ENCODE measurements at places on chromosomes 11 and 22.

DNA sequence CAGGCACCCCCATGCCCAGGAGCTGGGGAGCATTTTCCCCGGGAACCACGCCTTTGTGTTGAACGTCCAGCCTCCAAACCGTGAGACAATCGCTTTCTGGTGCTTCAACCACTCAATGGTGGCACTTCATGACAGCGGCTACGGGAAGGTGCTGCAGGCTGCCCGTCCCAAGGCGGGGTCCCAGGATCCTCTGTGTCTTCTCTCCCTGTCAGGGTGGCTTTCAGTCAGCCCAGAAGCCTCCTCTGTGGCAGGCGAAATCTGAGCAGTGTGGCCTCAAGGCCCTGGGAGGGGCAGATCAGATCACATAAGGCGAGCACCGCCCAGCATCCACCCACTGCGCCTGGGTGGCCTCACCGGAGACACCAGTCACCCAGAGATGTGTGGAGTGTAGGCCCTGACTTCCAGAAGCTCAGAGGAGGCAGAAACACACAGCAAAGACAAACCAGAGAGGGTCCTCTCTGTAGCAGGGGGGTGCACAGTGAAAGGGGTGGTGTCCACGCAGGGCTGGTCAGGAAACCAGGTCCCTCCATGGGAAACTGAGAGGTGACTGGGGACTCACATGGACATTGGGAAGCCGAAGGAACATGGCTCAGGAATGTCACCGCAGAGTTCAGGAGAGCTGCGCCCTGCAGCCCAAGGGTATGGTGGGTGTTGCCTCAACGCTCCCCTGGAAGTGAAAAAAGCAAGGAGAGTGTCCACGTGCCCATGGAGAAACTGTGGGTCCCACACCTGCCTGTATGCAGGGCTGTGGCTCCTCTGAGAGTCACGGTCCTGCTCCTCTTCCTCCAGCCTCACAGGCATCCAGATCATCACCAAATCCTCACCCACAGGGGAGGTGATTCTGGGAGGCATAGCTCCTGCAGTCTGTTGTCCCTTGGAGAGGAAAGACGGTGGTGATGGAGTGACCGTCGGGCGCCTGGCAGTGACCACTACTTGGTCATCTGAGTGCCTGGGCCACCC lies 1420.7 kb downstream of the TBC1D22A start:
- no peak for DNase-seq

DNA sequence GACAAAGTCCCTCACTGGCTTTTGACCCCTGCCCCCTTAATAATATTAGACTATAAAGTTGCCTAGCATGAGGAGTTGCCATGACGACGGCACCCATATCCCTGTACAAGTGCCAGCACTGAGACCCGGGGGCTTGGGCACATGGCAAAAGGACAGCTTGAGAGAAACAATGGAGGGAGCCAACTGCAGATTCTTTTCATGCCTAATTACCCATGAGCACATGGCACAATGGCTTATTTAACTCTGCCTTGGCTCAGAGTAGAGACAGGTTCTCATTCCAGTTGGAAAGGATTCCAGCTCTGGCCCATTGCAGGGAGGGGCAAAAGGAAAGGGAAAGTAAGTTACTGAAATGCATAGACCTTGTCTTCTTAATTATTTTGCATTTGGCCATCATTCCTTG lies 261.2 kb upstream of the UBASH3B start:
- DNase-seq, result no peak

GRCh38 chr11:720017-720641 lies 14.1 kb downstream of the EPS8L2 start:
- DNase-seq, result no peak

GRCh38 chr11:130369141-130369691 lies 54.5 kb upstream of the ZBTB44 start:
- no peak for DNase-seq

- no peak for DNase-seq
Measured at GRCh38 chr11:13076961-13077360, 67.8 kb downstream of the RASSF10 start.

GRCh38 chr11:70468256-70469195 lies 70.2 kb downstream of the CTTN start:
- DNase-seq, result no peak

DNA sequence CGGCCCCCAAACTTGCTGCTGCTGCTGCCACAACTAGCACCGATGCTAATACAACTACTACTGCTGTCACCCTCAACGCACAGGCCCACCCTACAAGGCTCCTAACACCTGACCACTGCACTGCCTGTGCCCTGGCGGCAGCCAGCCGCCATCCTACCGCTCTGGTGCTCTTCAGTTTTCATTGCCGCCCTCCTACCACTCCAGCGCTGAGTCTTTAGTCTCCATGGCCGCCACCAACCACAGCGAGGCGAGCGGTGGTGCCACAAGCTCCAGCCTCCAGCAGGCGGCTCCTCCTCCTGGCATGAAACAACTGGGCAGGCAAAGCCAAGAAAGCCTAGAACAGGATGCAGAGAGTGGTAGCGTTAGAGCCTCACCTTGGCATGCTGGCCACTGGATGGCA lies 5.0 kb upstream of the RFPL3 start:
- DNase-seq, result no peak

DNA sequence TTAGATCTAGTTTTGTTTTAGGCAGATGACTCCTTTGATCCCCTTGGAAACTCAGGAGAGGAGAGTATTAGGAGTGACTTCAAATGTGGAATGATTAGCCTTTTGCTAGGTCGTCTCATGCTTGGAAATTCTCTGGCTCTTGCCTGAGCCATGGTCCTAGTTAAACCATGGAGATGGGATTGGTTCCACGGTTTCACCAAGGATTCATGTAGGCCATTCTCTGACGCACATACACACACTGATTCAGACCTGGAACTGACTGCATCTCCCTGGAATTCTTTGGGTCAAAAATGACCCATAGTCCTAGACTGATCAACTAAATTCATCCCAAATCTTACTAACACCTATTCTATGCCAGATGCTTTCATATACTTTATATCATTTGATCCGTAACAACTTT lies 56.5 kb downstream of the POLD3 start:
- no peak for DNase-seq

- no peak for DNase-seq
Measured at GRCh38 chr22:50302564-50302963, 4.9 kb downstream of the PLXNB2 start.

DNA sequence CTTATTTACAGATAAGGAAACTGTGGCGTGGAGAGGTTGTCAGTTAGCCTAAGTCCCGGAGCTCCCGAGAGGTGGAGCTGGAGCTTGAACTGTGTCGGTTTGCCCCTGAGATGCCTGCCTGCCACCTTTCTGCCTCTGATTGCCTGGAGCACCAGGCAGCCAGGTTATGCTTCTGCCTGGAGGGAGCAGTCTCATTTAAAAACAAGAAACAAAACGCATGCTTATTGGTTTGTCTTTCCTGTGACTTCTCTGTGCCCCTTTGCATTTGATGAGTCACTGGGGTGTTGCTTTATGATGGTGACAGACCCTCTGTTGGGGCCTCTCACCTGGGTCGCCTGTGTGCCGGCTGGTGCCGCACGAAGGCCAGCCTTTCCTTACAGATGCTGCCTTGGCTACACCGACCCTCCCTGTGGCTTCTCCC lies 12.2 kb downstream of the AP2A2 start:
- no peak for DNase-seq

DNA sequence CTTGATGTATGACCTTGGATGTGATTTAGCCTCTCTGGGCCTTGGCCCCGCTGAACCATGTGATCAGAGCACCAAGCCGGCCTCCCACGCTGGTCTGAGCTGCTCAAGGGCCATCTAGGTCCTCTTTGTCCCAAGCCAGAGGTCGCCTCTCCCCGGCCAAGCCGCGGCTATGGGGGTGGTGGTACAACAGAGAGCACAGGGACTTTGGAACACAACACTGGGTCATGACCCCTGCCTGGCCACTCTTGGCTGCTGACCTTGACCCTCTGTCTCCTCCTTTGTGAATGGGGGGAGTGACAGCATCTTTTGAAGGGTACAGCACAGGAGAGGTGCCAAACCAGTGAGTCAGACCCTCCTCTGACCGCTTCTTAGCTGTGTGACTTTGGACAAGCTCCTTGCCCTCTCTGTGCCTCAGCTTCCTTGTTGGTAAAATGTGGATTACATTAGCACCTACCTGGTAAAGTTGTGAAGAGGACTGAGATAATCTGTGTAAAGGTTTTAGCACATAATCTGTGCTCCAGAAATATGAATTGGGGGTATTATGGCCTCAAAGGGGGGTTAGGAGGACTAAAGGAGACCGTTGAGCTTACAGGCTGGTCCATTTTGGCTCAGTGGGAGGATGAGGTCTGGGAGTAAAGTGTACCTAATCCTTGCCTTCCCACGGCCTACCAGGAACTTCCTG lies 4.7 kb downstream of the SCYL1 start:
- DNase-seq, result no peak

DNA sequence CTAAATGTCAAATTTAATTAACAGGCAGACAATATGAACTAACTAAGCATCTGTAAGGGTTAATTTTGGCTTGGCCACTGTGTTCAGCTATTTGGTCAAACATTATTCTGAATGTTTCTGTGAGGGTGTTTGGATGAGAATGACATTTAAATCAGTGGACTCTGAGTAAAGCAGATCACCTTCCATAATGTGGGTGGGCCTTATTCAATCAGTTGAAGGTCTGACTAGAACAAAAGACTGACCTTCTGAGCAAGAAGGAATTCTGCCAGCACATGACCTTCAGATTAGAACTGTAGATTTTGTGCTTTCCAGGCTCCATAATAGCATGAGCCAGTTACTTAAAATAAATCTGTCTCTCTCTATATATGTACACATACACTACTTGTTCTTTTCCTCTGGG lies 12.0 kb upstream of the EED start:
- DNase-seq, result no peak

GRCh38 chr22:21054046-21054713 lies 8.4 kb downstream of the LRRC74B start:
- no peak for DNase-seq

GRCh38 chr11:94145431-94145830 lies 16.8 kb downstream of the PANX1 start:
- no peak for DNase-seq

GRCh38 chr11:92286709-92287108 lies 62.1 kb downstream of the FAT3 start:
- no peak for DNase-seq

GRCh38 chr11:93072229-93072914 lies 102.9 kb downstream of the MTNR1B start:
- no peak for DNase-seq

DNA sequence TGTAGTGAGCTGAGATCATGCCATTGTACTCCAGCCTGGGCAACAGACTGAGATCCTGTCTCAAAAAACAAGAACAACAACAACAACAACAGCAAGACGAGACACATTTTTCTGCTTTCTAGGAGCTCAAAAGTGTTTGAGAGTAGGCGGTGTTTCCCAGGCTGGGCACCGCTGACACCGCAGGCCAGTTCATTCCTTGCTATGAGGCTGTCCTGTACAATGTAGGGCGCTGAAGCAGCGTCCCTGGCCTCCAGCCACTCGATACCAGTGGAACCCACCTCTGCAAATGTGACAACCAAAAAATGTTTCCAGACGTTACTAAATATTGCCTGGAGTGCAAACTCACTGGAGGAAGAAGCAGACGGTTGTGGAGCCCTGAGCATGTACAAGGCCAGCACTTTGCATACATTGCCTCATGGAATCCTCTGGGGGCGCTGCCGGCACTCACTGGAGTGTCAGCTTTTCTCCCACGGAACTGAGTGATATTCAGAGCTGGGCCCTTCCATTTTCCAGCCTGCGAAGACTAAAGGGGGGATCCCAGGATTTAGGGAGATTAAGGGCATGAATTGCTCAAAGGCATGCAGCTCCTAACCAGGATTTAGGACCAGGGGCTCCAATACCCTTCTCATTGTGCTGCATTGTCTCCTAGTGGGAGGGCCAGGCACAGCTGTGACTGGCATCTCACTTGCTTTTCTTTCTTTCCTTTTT lies 5.8 kb upstream of the MIEF1 start:
- peak; percentile 39 for DNase-seq

GRCh38 chr11:67504005-67504949 lies 886 bp downstream of the PITPNM1 start:
- DNase-seq, result peak; percentile 78

GRCh38 chr22:46663436-46664100 lies 43.4 kb downstream of the GRAMD4 start:
- DNase-seq, result no peak

Measured in H54 (cell line).